ENCODE measurements at places on chromosomes 1 and 21. TPM values are rescaled to one million over a fixed set of nuclear protein-coding genes. Genes with fewer than 3 reads are reported as not detected.

- no peak for DNase-seq
Observed at GRCh38 chr1:19425646-19426239, 59.6 kb downstream of the CAPZB start.

DNA sequence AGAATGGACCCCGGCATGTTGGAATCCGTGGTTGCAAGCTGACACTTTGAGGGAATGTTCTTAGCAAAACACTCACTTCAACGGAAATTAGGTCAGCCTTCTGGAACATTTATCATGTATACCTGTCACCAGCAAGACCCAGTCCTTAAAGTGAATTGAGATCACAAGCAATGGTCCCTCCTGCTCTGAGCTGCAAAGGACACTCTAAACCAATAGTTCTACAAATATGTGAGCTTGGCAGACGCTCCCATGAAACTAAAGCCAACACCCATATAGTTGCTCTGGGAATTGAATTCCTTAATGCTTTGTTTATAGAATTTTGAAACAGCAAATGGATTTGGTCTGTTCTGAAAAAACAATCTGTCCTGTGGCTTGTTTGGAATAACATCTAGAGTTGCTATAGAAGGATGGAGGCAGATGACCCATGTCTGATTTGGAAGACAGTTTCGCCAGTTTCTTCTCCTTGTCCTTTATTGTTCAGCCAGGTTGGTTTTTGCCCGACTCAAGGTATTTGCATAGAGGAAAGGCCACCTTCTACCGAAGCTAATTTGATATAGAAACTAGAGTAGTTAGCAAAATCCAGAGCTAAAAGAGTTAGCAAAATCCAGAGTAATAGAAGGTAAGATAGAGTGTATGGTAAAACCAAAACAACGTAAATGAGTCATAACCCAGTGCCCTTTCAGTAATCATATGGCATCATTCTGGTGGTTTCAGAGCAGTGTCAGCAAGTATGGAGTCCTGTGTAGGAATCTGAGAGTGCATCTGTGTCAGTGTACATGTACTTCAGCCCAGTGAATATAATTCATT is 236.2 kb downstream of the NFIA start:
- peak; percentile 60 for DNase-seq

GRCh38 chr1:1361982-1362423 is 3.6 kb upstream of the MXRA8 start:
- no peak for DNase-seq

PADI1 gene
- total RNA-seq, result not detected

- no peak for DNase-seq
Observed at GRCh38 chr1:234494049-234494448, 15.1 kb upstream of the TARBP1 start.

SPRR3 gene
- not detected for total RNA-seq

DNA sequence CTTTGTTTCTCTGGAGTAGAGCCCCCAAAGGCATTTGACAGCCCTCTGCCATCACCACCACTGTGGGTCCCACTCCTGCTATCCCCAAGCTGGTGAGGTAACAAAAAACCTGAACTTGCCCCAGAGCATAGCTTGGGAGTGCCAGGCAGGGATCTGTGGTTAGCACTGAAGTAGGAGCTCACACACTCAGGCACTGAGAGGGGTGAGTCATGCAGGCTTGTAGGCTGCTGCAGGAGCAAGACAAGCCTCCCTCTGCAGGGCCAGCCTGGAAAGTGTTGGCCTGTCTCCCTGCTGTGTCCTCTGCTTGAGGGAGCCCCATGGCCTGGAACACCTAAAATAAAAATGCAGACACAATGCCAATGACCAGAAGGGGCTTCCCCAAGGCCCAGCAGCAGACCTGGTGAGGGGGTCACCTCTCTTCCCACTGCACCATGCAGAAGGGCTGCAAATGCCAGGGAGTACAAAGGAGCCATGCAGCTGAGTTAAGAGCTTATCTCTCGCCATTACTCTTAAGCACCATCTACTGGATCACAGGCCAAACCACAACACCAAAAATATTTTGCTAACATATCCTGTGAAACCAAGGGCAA is 108.9 kb upstream of the POGK start:
- DNase-seq, result no peak
